ENCODE measurements at places on chromosomes 5 and 9. TPM values are rescaled to one million over a fixed set of nuclear protein-coding genes. Genes with fewer than 3 reads are reported as not detected.

SRP19 gene
- 65.3 TPM for total RNA-seq

SLC27A6 gene
- 0.06 TPM for total RNA-seq

NR4A3 gene
- total RNA-seq = 2.4 TPM

CDC20B gene
- 0.06 TPM for total RNA-seq

EGFLAM gene
- total RNA-seq = 8.9 TPM

Data from aortic smooth muscle cell (primary cell).